Progenitor cell of endocrine pancreas (in vitro differentiated cells): ENCODE measurements at places on chromosomes 16 and 17. TPM values are rescaled to one million over a fixed set of nuclear protein-coding genes. Genes with fewer than 3 reads are reported as not detected.
A peak's percentile ranks its signal among the peaks of the same experiment; 100 is the strongest.

GRCh38 chr16:4517812-4518680, 20.5 kb downstream of the CDIP1 start:
- DNase-seq, result peak; percentile 39
- no peak overlapping the region for H3K27ac ChIP-seq
- H3K36me3 ChIP-seq, result no peaks in the 10 kb centered on the region
- no peaks in the 10 kb centered on the region for H3K4me1 ChIP-seq
- H3K4me3 ChIP-seq, result no peak overlapping the region
- H3K27me3 ChIP-seq, result no peaks in the 10 kb centered on the region

DNA sequence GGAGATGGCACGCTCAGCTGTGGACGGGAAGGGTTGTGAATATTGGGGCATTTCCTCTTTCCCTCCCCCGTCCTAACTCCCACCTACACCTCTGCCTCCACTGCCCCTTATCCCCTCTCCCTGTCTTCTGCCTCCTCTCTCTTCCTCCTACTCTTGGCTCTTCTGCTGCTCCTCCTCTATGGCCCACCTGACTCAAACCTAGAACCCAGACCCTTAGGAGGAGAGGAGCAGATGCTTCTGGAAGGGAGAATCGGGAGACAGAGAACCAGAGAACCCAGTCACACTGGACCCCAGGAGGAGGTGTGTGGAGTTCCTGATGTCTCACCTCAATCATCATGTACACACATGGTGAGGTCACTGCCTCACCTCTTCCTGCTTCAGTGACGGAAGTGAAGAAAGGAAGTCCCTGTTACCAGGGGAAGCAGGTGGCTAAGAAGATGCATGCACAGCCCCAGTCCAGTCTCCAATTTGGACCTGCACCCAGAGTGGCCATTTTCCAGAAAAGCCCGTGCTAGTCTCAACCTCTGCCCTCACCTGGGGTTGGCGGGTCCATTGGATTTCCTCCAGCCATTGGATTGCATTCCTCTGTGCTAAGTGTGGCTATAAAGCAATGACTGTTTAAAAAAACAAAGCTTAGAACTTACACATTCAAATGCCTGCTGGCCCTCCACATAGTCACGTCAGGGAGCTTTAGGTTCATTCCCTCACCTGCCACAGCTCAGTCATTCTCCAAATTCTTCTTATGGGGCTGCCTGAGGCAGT, 4.0 kb downstream of the RNF222 start:
- DNase-seq, result no peak
- H3K36me3 ChIP-seq, result no peaks in the 10 kb centered on the region
- peaks cover 40% of the 10 kb centered on the region for H3K27me3 ChIP-seq
- no peak overlapping the region for H3K27ac ChIP-seq

DNA sequence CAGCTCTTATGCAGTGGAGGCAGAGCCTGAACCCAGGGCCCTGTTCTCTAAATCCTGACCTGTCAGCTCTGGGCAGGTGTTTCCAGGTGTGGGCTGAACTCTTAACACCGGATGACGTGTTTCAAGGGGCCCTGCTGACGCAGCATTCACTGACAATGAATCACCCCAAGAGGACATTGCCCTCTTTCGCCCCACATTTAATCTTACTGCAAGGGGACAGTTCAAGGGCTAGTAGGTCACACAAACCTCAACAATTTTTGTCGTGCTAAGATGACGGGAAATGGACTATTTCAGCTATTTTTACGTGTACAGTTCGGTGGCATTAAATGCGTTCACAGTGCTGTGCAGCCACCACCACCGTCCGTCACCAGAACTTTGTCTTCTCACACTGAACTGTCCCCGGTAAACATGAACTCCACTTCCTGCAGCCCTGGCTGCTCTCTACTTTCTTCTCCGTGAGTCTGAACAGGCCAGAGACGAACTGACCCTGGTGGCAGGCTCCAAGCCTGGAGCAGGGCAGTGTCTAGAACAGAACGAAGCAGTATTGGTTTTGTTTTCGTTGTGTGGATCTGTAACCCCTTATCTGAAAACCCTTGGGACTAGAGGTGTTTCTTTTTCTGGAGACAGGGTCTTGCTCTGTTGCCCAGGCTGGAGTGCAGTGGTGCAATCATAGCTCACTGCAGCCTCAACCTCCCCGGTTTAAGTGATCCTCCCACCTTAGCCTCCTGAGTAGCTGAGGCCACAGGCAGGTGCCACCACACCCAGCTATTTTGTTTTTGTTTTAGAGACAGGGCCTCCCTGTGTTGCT, 88.4 kb upstream of the CIBAR2 start:
- H3K27ac ChIP-seq, result peak overlapping the region; percentile 75
- no peaks in the 10 kb centered on the region for H3K36me3 ChIP-seq
- H3K4me1 ChIP-seq, result peaks cover 17% of the 10 kb centered on the region
- H3K27me3 ChIP-seq, result peaks cover under 1% of the 10 kb centered on the region

TERB1 gene
- total RNA-seq, result 0.29 TPM in 1 of 2 replicates, not detected in the other

- peak overlapping the region; percentile 95 for H3K27ac ChIP-seq
- no peaks in the 10 kb centered on the region for H3K27me3 ChIP-seq
- H3K4me1 ChIP-seq, result peaks cover 22% of the 10 kb centered on the region
- DNase-seq, result no peak
- no peaks in the 10 kb centered on the region for H3K36me3 ChIP-seq
These were observed 69.6 kb downstream of the RAI1 start for GRCh38 chr17:17750881-17751280.

HOXB1 gene
- 0.96 and 2.2 TPM in 2 replicates for total RNA-seq

GRCh38 chr16:50463581-50464324, 84.4 kb upstream of the NKD1 start:
- no peak overlapping the region for H3K4me3 ChIP-seq
- H3K4me1 ChIP-seq, result peaks cover 3% of the 10 kb centered on the region
- H3K27ac ChIP-seq, result peak overlapping the region; percentile 45
- DNase-seq, result no peak
- no peaks in the 10 kb centered on the region for H3K36me3 ChIP-seq

DNA sequence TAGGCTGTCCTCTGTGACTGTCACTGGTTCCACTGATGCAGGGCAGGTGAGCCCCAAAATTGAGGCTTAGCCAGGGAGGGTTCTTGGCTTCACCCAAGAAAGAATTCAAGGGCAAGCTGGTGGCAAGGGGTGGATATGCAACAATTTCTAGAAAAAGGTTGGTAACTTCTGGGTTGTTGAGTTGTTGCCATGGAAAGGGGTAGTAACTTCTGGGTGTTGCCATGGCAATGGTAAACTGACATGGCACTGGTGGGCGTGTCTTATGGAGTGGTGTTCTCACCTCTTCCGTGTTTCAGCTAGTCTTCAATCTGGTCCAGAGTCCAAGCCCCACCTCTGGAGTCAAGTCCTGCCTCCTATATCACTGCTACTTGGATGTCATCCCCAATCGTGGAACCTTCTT, 9.5 kb upstream of the GUCY2D start:
- H3K27me3 ChIP-seq, result peaks cover 53% of the 10 kb centered on the region
- no peak overlapping the region for H3K27ac ChIP-seq
- H3K36me3 ChIP-seq, result no peaks in the 10 kb centered on the region
- no peak overlapping the region for H3K4me3 ChIP-seq
- no peaks in the 10 kb centered on the region for H3K4me1 ChIP-seq

- H3K27me3 ChIP-seq, result no peaks in the 10 kb centered on the region
- no peaks in the 10 kb centered on the region for H3K4me1 ChIP-seq
These were observed 78.7 kb downstream of the CRISPLD2 start for GRCh38 chr16:84898447-84898846.

DNA sequence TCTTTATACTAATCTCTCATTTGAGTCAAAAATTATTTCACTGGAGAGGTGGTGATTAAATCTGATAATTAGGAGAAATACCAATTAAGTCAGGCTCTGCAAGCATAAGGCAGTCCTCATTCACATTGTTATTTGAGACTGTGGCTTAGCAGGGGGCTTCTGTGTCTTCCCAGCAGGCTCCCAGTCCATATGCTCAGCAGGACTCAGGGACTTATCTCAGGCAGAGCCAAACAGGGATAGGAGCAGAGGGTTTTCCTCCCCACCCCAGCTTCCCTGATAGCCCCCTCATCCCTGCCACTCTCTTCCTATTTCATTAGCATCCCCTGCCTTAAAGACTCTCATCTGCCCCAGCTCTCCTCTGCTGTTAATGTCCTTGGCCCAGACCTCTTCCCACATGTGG, 104.3 kb upstream of the DNAH9 start:
- H3K36me3 ChIP-seq, result no peaks in the 10 kb centered on the region
- DNase-seq, result no peak
- H3K4me1 ChIP-seq, result no peaks in the 10 kb centered on the region
- H3K4me3 ChIP-seq, result no peak overlapping the region
- peaks cover 6% of the 10 kb centered on the region for H3K27me3 ChIP-seq

- H3K4me1 ChIP-seq, result peaks cover 30% of the 10 kb centered on the region
- no peaks in the 10 kb centered on the region for H3K27me3 ChIP-seq
- H3K4me3 ChIP-seq, result peak overlapping the region; percentile 83
- peak overlapping the region; percentile 77 for H3K27ac ChIP-seq
These were observed 775 bp downstream of the PRPSAP2 start for GRCh38 chr17:18858567-18859245.

DNA sequence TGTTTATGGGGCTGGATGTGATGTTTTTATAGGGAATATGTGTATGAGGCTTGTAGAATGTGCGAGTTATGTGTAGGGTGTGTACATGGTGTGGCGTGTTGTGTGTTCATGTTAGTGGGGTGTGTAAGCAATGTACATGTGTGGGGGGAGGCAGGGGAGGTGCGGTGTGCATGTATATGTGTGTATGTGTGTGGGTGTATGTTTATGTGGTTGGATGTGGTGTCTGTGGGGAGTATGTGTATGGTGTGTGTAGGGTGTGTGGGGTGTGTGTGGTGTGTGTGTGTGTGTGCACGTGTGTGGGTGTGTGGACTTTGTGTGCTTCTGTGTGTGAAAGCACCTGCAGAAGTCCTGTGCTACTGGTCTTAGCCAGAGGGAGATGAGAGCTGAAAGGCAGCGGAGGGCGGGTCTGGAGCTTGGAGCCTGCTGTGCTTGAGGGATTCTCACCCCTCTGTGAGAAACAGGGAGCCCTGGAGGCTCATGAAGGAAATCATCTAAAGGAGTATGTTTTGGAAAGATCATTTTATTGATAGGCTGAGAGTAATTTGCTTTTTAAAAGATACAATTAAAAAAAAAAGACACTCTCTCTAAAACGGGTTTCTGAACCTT, 222.7 kb downstream of the HS3ST4 start:
- H3K36me3 ChIP-seq, result no peaks in the 10 kb centered on the region
- peaks cover 2% of the 10 kb centered on the region for H3K4me1 ChIP-seq
- H3K4me3 ChIP-seq, result no peak overlapping the region
- DNase-seq, result no peak

- no peak overlapping the region for H3K4me3 ChIP-seq
- peaks cover 1% of the 10 kb centered on the region for H3K36me3 ChIP-seq
- DNase-seq, result no peak
These were observed 65.2 kb downstream of the COX10 start for GRCh38 chr17:14134456-14134855.

SCO1 gene
- 29.0 and 30.0 TPM in 2 replicates for total RNA-seq

- no peaks in the 10 kb centered on the region for H3K36me3 ChIP-seq
- H3K27me3 ChIP-seq, result peaks cover 48% of the 10 kb centered on the region
- no peak for DNase-seq
- H3K4me1 ChIP-seq, result peaks cover 5% of the 10 kb centered on the region
These were observed 48.3 kb upstream of the CBX4 start for GRCh38 chr17:79887451-79887991.

DNA sequence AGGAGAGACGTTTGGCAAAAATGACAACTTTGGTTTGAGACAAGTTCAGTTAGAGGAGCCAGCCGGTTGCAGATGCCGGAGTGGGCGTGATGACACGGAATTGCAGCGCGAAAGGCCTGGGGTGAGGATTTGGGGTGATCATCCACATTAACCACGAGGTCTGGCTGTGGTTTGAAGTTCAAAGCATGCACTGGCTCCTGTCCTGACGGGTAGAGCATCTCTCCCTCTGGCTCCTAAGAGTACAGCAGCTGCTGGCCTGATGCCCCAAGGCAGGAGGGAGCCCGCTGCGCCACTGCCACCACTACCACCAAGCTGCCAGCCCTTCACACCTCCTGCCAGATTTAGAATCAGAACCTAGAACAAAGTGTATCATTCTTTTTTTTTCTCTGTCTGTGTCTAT, 3.7 kb downstream of the RHBDL3 start:
- no peak for DNase-seq
- peaks cover 64% of the 10 kb centered on the region for H3K27me3 ChIP-seq
- no peak overlapping the region for H3K27ac ChIP-seq

DNA sequence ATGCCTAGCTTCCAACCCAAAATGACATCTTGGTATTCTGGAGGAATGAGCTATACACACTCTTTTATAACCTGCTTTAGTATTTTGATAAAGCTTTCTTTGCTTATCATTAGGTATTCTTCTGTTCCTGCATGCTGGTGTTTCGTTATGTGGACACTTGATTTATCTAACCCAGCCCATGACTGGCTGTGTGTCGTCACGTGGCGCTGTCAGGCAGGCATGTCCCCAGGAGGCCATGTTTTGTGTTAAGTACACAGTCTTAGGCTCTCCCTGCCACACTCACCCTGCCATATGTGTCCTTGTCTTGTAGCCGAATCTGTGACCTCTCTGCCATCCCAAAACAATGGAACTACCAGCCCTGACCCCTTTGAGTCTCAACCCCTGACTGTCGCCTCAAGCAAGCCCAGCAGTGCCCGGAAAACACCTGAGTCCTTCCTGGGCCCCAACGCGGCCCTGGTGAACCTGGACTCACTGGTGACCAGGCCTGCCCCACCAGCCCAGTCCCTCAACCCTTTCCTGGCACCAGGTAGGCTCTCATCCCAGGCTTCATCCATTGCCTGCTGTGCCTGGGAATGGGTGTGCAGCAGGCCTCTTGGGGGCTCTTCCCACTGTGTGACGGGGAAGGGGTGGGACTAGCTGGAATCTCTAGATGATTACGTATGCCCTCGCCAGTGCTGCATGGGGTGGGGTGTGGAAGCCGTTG, 30.8 kb downstream of the B9D1 start:
- peaks cover 12% of the 10 kb centered on the region for H3K36me3 ChIP-seq
- no peaks in the 10 kb centered on the region for H3K4me1 ChIP-seq
- H3K4me3 ChIP-seq, result no peak overlapping the region
- H3K27me3 ChIP-seq, result no peaks in the 10 kb centered on the region
- DNase-seq, result no peak

- no peaks in the 10 kb centered on the region for H3K36me3 ChIP-seq
- H3K4me3 ChIP-seq, result no peak overlapping the region
- H3K27me3 ChIP-seq, result peaks cover 7% of the 10 kb centered on the region
These were observed 13.7 kb upstream of the COL1A1 start for GRCh38 chr17:50214976-50215760.
